GM23248 (cell line): ENCODE measurements at places on chromosomes 16 and 17. TPM values are rescaled to one million over a fixed set of nuclear protein-coding genes. Genes with fewer than 3 reads are reported as not detected.
A peak's percentile ranks its signal among the peaks of the same experiment; 100 is the strongest.

- DNase-seq, result no peak
Observed at GRCh38 chr17:68015081-68015723, 18.9 kb upstream of the C17orf58 start.

- no peak for DNase-seq
Observed at GRCh38 chr17:28940675-28941074, 10.6 kb downstream of the PHF12 start.

GRCh38 chr17:7307686-7308624 lies 527 bp downstream of the EIF5A start:
- peak; percentile 79 for DNase-seq

DNA sequence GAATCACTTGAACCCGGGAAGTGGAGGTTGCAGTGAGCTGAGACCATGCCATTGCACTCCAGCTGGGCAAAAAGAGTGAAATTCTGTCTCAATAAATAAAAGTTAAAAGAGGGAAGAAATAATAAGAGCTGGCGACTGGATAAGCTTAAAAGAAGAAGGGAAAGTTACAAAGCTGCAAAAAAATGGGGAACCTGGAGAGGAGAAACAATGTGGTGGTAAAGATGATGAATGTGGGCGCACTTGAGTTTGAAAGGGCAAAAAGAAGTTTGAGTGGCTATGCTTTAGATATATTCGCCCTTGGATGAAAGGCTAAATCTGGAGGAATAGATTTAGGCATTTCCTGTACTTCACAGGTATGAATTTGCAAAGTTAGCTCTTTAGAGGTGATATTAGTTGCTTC lies 53.0 kb upstream of the YPEL2 start:
- DNase-seq, result no peak

DNA sequence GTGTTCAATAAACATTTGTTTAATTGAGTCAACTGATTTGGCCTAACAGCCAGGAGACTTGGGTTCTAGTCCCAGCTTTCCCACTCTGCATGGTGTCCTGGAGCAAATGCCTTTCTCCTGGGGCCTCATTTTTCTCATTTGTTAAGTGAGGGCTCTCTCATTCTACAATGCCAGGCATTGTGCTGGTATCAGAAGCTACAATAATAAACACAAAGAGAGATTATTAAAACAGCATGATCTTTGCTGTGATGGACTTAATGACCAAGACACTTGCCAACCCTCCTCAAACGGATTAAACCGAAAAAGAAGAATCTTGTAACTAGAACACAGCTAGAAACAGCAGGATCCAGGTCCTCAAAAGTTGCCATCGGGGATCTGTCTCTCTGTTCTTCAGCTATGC lies 4.8 kb upstream of the VAMP2 start:
- no peak for DNase-seq

DNA sequence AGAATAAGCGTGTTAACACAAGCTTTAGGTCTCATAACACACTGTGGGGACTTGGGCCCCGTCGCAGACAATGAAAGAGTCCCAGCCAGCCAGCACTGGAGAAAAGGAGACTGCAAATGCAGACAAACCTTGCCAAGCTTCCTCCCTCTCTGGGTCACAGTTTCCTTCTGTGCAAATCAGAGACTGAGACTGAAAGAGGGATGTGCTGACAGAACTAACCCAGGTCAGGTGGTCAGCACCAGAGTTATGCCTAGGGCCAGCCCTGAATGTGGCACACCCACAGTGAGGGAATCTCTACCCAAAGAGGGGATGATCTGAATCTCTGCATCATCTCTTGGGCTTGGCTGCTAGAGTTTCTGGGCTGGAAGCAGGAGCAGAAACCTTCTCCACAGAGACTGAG lies 282.3 kb upstream of the CCL2 start:
- no peak for DNase-seq

DNA sequence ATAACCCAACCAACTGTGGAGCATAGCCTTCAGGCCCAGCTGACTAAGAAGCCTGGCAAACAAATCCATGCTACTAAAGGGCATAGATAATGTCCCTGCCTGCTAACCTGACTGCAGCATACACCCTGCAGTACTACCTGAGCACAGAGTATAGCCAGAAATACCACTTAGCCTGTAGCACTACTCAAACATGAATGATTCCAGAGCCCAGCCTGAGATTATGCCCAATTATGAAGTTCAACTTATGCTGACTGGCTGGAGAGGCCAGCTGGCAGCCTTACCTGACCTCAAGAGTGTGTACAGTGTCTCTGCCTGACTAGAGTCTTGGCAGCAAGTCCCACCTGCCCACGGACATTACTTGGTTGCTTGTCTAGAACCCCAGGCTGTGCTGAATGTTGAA lies 1265.3 kb downstream of the CDH11 start:
- DNase-seq, result no peak

DNA sequence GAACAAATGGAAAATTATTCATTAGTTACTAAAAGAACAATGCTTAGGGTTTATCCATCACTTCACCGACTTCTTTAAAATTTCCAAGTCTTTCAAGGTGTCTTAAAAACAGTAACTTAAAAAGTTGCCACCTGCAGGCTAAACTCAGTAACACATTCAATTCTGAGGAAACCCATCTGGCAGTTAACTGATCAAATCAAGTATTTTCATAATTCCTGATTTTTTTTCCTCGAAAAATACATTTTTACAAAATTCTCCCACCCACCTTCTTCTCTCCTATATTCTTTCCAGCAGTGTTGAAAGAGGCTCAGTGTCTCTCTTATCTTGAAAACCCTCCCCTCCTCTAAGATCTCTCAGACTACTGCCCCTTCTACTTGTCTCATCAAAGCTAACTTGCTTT lies 29.9 kb downstream of the PARN start:
- peak; percentile 54 for DNase-seq

DNA sequence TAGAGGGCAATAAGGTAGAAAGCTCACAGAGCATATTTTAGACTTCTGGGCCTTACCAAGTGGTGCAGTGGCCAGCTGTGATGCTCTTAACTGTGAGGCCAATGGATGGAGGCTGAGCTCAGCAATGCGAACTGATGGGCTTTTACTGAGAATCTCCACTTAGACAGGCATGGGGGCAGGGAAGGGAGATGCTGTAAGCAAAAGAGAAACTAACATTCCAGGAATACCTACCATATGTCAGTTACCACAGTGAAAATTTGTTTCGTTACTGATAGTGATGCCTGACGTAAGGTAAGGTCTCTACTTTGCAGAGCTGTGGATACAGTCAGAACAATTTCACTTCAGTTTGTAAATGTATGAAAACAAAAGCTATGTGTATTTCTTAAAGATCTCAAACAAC lies 250.6 kb upstream of the ZFHX3 start:
- peak; percentile 8 for DNase-seq

GRCh38 chr16:31386157-31386984 lies 6.8 kb upstream of the ITGAD start:
- DNase-seq, result peak; percentile 94

DNA sequence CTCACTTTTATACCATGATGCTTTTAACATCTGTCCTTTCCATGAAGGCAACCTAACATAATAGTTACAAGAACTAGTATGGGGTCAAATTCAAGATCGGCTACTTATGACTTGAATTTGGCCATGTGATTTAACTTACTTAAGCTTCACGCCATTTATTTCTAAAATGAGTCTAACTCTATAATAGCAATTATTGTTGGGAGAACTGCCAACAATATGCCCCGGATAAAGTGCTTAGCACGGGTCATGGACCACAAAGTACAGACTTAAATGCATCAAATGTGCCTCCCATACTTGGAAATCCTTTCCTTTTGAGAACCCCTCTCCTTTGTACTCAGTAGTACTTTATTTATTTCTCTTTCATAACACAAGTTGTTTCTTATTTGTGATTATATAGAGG lies 1603.6 kb upstream of the GOT2 start:
- no peak for DNase-seq

DNA sequence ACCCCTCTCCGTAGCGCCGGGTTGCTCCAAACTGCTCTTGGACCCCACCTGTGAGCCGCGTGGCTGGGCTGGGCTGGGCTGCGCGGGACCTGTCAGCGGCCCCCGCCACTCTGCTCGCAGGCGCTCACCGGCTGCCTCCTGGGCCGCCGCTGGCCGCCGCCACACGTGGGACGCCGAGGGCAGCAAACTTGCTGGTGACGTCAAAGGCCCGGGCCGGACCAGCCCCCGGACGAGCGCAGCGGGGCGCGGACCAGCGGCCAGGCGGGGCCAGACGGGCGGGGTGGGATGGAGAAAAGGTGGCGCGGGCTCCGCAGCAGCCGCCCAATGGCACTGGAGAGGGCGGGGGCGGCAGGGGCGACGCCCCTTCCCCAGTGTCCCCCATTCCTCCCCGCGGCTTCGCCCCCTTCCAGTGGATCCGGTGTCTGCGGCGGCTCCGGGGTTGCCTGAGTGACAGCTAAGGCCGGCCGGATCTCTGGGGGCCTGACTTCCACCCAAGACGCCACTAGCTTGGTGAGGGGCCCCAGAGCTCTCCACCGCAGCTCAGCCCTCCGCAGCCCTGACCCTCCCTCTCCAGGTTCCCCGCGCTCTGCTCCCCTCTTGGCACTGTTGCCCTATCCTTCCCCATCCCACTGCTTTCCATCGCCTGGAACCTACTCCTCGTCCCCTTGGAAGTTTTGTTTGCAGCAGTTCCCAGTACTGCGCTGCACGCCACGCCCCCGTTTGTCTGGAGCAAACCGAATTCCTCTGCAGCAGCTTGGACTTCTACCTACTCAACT lies at the start of gene HS3ST3A1:
TSS of gene HS3ST3A1 (minus strand) at position 154 of the 776 bp plus-strand sequence. CDS start 800 bp downstream, outside the sequence.
- peak; percentile 97 for DNase-seq

- DNase-seq, result peak; percentile 80
Observed at GRCh38 chr16:85220125-85220839, 108.0 kb upstream of the CIBAR2 start.

DNA sequence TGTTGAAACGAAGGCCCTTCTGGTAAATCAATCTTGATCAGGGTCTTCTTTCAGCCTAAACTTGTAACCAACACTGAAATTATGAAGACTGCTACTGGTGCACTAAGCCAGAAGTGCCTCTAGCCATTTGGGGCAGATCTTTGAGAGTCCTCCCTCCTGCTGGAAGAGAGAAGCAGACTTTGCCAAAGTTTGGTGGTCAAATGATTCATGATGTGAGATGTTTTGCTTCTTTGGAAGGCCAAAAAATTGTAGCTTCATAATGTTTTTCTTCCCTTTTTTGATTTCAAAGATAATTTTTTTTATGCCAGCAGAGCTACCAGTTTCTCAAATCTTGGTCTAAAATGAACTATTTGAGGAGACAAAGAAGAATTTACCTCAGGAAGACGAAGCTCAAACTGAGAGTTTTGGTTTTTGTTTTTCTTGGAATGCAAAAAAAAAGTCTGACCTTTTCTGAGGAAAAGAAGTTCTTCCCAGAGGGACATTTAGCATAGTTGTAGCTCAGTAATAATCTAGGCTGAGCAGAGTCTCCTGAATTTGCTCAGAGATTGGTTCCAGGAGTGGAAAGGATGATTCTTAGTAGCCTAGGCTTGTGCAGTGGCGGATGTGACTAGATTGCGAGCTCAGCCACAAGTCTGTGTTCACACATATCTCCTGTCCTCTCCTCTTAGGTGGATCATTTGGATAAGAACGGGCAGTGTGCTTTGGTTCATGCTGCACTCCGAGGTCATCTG lies 50.9 kb downstream of the CYB561 start:
- peak; percentile 89 for DNase-seq

DNA sequence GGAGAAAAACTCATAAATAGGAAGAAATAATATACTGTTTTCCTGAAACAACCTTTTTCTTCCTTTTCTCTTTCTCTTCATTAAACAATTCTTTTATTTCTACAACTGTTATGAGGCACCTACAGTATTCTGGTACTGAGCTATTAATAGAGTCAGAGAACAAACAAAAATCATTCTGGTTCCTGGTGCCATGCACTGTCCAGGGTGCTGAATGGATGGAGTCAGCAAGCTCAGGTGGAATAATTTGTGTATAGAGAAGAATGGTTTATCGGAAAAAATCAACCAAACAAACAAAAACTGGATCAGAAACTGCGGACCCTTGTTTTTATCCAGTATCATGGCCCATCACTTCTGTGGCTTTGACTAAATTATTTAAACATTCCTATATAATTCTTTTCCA lies 430.3 kb upstream of the GOT2 start:
- DNase-seq, result peak; percentile 8

GRCh38 chr16:85350973-85351372 lies 238.7 kb upstream of the CIBAR2 start:
- peak; percentile 93 for DNase-seq

GRCh38 chr17:77681861-77682260 lies 276.6 kb upstream of the TNRC6C start:
- DNase-seq, result peak; percentile 13

DNA sequence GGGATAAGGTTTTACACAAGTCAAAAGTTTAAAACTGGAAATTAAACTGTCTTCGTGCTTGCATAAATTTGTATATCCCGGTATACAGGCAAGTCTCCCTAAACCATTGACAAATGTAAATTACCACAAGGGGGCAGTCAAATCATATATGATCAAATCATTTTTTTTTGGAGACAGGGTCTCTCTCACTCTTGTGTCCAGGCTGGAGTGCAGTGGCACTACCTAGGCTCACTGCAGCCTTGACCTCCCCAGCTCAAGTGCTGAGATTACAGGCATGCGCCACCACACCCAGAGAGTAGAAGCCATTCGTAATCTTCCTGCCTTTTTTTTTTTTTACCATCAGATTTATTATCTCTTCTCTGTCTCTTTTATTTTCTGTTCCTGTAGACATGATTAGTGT lies 18.5 kb downstream of the TOP2A start:
- peak; percentile 76 for DNase-seq

DNA sequence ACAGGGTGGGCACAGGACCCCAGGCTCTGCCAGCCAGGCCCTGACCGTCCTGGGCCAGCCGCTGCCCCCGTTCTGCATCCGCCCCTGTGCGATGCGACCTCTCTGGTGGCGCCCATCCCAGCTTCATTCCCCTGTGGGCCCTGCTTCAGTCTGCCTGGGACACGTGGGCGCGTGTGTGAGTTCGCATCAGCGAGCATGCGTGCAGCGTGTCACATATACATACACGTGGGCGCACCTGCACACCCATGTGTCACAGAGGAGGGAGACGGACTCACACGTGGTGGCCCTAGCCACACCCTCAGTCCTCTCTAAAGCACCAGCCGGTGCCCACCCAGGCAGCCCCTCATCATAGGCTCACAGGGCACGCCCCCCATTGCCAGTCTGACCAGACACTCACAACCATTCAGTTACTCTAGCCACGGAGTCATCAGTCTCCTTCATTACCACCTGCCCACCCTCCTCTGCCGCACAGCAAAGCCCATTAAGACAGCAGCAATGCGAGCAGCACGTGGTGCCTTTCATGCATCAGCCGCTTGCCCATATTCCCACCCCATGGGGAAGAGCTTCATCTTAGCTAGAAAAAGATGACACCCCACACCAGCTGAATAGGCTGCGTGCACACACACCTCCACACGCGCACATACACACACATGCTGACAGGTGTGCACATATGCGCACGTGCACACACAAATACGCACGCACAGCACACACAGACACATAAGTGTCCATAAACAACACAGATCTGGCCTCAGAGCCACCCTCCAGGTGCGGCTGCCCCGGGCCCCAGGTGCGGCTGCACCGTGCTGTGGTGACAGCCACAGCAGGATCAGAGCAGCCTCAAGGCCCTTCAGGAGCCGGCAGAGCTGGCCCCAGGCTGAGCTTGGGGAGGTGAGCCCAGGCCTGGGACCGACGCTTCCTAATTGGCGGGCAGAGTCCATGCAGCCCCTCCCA lies 9.5 kb upstream of the CDH15 start:
- DNase-seq, result no peak

CCL4L2 gene
- total RNA-seq, result 7.6 TPM in 1 of 2 replicates, not detected in the other

NPIPB6 gene
- total RNA-seq, result 0.32 TPM in 1 of 2 replicates, not detected in the other

FSCN2 gene
- total RNA-seq, result 2.3 and 3.2 TPM in 2 replicates

LDHD gene
- 0.38 and 0.65 TPM in 2 replicates for total RNA-seq

POLG2 gene
- 3.4 and 3.7 TPM in 2 replicates for total RNA-seq

ECI1 gene
- 53.2 and 92.0 TPM in 2 replicates for total RNA-seq

SLC6A4 gene
- total RNA-seq, result not detected in 2 replicates

HSD17B2 gene
- not detected in 2 replicates for total RNA-seq

KRTAP2-2 gene
- not detected in 2 replicates for total RNA-seq

ACSM2B gene
- not detected in 2 replicates for total RNA-seq

PHOSPHO1 gene
- total RNA-seq, result not detected in 2 replicates
